ENCODE measurements at places on chromosomes 2 and 18.

DNA sequence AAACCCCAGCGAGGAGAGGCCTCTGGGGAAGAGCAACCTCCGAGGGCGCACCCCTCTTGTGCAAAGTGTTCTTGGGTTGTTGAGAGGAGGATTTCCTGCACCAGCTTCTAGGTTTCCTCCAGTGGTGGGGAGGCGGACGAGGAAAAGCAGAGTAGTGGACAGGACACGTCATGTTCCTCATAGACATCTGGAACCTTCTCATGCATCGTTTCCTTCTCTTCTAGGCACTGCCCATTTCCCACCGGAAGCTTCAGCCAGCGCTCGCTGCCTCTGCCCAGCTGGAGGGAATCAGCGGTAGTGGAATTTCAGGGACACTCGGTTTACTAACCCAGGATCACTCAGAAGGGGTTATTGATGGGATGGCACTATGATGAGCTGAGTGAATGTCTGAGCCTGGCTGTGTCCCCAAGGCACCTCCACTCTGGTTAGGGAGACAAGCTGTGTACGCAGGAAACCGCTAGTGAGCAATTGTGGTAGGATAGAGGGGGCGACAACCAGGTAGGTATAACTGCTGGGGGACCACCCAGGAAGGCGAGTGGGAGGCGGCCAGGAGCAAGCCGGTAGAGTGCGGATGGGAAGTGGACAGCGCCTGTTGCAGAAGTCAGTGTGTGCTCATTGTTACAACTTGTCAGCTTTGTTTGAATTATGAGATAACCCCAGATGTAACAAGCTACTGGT is 960 bp upstream of the APOB start:
- DNase-seq = no peak

DNA sequence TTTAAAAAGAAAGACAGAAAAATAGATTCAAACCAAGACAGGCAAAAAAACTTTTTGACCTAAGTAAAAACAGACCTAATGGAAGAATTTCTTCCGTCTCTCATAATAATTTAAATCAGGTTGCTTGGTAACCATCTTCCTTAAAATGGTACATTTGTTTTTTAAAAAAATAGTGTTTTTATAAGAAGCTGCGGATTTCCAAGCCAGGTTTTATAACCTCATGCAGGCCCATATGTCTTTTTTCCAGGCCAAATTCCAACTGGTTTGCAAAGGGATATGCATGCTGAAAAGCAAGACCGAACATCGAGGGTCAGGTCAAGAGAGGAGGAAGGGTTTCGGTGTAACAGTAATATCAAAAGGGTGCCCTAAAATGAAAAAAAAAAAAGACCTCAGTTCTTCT is 172.9 kb downstream of the MAIP1 start:
- no peak for DNase-seq

DNA sequence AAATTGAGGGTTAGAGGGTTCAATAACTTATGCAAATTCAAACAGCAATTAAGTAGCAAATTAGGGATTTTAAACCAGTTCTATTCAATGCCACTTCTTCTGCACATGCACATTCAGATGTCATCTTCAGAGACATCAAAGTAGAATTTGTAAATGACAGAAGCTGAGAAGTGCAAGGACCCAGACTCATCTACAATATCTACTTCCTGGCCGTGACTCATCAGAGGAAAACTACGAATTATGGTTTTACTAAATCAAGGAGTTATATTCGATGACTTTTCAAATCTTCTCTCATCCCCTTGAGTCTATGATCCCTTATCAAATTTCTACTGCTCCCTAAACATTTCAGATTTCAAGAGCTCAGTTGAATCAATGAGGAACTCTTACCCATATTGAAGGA is 20.0 kb upstream of the STAT4 start:
- DNase-seq = no peak

DNA sequence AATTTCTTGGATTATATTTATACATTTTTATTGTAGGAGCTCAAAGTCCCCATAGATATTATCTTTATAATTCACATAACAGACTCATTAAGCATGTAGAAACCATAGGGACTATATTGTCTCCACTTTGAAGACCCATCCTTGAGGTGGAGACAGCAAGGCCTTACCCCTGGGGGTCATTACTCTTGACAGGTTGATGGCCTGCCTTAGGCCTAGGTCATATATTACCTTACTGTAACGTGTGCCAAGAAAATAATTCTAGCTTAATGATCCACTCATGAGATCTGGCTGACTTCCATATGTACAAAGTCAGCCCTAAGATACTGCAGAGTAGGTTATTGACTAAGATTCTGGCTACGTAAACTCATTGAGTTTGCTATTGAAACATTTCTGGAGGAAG is 65.4 kb upstream of the GLS start:
- no peak for DNase-seq

DNA sequence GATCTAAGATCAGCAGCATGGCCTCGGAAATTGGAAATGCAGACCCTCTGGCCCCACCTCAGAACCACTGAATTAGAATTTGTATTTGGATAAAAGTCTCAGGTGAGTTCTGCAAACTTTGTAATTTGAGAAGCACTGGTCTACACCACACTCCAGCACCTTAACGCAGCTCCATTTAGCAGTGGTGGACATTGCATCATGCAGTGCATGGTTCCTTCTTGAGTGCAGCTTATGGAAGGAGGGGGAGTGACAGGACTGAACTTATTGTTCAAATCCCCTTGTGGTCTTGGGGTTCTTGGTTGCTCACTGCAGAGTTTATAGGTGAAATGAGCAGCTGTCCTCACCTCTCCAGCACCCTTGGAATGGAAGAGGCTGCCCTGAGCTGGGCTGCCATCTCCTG is 17.4 kb upstream of the STEAP3 start:
- DNase-seq = no peak

DNA sequence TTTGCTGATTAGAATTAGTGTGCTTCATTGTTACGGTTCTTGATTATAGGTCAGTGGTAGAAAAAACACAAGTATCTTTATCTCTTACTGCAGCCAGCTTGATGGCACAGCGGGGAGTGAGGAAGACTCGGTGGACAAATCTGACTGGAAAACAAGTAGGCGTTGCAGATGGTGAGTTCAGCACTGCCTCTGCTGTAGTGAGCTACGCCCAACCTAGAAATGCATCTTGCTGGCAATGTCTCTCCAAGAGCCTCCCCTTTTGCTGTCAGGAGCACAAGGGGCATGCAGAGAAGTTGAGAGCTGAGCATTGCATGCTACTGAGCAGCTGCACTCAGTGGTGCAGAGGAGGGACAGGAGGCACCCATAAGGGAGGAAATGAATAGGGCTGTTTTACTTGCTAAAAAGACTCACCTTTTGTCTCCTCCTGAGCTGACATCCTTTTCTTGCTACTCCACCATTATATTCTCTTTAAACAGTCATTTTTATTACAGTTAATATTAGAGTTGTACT is 977.3 kb upstream of the ACVR2A start:
- no peak for DNase-seq

GRCh38 chr2:161033059-161033660 is 127.1 kb upstream of the TANK start:
- DNase-seq = no peak

DNA sequence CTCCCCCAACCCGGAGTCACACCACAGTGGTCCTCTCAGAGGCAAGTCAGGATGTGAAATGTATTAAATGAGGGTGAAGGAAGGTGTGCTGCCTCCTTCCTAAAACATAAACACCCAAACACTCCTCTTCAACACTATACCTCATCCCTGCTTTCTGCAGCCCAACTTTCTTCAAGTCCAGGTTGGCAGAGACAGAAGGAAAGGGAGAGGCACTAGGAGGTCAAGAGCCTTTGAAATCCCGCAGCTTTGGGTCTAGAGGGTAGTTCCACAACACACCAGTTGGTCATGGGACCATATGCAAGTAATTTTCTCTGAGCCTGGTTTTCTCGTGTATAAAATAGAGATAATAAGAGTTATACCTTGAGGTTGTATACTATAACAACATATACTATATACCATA is 38.4 kb downstream of the FIGN start:
- no peak for DNase-seq

- no peak for DNase-seq
Observed at GRCh38 chr2:54520687-54521086, 64.6 kb downstream of the SPTBN1 start.

DNA sequence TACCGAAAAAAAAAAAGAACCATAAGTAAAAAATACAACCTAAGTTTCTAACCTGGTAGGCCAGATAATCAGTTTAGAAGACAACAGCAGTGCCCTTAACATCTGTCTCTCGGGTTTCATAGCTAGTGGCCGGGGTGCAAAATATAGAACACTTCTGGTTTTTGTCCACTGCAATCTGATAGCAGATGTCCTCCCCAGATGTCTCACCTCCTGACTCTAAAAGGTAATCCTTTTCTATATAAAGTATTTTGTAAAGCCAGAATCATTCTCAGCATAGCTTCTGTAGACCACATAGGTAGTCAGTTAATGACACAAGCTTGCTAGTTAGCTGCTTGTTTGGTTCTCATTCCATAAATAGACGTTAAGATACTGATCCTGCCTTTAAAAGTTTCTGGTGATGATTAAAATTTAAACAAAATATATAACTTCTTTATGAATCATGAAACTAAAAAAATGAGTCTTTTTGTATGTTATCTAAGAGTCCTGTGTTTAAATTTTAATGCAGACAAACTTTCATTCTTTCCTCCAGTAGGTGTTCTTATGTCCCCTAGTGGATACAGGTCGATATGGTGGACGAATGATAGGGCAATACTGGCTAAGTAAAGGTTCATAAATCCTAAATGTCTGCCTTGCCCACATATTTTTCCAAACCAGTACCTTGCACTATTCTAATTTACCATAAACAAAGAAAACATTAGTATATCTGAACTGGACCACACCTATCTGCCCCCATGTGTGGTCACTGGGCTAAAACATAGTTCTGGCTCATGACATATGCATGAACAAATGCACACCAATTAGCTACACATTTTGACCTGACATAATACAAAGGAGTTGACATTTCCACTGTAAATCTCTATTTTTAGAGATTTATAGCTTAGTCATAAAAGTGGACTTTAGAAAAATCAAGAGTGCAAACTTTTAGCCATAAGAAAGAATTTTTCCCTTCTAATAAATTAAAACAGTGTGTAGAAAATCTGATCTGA is 171.0 kb downstream of the SRBD1 start:
- peak; percentile 19 for DNase-seq

- DNase-seq = no peak
Observed at GRCh38 chr2:159444754-159445153, 158.3 kb upstream of the WDSUB1 start.

- DNase-seq = no peak
Observed at GRCh38 chr18:66966171-66966570, 362.3 kb upstream of the CDH19 start.

DNA sequence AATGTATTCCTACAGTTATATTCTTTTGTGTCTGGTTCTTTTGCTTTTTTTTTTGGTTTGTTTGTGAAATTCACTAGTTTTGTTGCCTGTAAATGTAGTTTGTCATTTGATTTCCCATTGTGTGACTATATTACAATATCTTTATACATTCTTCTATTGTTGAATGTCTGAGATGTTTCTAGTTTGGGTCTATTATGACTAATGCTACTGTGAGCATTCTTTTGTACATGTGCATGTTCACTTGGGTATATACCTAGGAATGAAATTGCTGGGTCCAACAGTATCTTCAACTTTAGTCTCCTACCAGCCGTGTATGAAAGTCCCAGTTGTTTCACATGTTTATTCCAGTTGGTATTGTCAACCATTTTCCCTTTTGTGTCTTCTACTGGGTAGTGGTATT is 112.7 kb upstream of the RBMS1 start:
- DNase-seq = no peak

DNA sequence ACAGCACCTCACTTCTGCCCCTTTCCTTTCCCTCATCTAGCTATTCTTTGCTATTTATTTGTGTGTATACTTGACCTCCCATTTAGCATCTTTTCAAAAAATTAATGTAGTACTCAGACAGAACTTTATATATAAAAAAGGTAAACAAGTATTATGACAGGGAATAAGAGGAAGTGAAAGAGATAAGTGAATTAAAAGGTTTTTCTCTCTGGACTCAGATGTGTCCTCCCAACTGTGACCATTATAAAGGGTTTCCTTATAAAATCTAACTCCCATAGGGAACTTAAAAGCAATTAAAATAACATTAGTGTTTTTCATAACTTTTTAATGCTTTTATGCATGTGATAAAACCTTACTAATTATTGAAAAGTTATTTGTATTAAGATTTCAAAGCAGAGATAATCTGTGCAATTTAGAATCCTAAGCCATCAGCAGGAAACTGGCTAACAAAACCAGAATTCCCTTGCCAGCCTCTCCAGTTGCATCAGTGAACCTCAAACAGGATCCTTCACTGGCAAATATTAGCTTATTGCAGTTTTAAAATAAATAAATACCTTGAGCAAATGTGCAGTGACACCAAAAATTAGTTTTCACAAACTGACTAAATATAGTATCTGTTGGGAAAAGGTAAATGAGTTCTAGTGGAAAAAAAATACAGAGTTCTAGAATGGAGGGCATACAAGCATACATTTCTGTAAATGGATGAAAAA is 930.7 kb downstream of the BCL11A start:
- DNase-seq = no peak

DNA sequence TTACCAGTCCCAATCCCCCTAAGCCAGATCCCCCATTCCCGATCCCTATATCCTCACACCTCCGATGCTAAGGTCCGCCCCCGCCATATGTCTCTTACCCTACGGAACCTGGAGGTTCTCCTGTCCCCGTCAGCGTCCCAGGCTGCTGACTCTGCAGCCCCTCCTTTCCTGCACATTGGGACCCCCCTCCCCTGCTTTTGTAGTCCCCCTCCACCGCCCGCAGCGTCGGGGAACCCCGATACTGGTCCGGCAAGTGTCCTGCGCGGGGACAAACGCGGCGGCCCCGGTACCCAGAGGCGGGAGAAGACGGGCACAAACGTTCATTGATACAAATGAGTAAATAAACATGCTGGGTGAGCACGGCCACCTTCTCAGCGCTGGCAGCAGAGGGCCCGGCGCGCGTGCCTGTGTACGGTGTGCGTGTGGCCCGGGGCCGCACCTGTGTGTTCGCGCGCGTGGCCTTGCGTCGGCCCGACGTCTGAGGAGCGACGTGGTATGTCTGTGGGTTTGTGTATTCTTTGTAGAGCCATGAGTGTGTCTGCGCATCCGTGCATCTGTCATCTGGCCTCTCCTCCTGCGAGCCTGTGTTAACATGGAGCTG is 2.0 kb upstream of the CYP26B1 start:
- DNase-seq = no peak

DNA sequence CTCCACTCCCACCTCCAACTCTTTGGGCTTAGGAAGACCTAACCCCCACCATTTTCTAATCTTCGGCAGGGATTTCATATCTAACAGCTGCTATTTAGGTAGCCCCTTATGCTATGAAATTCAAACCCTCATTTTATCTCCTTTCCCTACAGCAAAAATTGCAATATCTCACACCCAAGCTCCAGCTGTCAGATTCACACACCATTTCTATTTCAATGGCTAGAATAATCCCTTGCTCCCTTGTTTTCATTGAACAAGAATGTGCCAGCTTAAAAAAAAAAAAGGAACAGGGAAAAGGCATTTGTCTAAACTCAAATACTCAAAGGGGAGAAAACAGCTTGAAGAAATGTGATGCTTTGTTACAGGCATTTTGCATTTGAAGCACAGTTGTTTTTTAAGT is 850.6 kb upstream of the ACVR2A start:
- no peak for DNase-seq

GRCh38 chr2:96815326-96816126 is 542 bp upstream of the CNNM3 start:
- no peak for DNase-seq

Data from GM12864 (cell line).